ENCODE measurements at places on chromosomes 6 and 20.

GRCh38 chr6:41667195-41667594, 28.9 kb downstream of the MDFI start:
- DNase-seq: no peak

- DNase-seq: no peak
These were observed 104.5 kb downstream of the CD24 start for GRCh38 chr6:106870069-106870468.

- DNase-seq: no peak
These were observed 118.7 kb upstream of the TBX18 start for GRCh38 chr6:84882768-84883766.

- no peak for DNase-seq
These were observed 4.3 kb downstream of the TJAP1 start for GRCh38 chr6:43481591-43482236.

- DNase-seq: peak; percentile 48
These were observed 56.2 kb upstream of the EPB41L1 start for GRCh38 chr20:36098364-36098763.

Data from Right ventricle myocardium superior (tissue), 1 donor.